Activated effector memory CD4-positive, alpha-beta T cell treated with anti-CD3 and anti-CD28 coated beads, Interleukin-2, amount 50 U/mL, for 16 hours (primary cell): ENCODE measurements at places on chromosomes 13 and 19.
A peak's percentile ranks its signal among the peaks of the same experiment; 100 is the strongest.

GRCh38 chr13:113836768-113837559 lies 26.9 kb downstream of the GAS6 start:
- no peak for DNase-seq

GRCh38 chr19:45097776-45098520 lies 5.0 kb downstream of the PPP1R37 start:
- no peak for DNase-seq

- DNase-seq: no peak
Measured at GRCh38 chr19:30406220-30407067, 34.3 kb downstream of the ZNF536 start.

GRCh38 chr13:77898097-77898496 lies 20.5 kb downstream of the EDNRB start:
- DNase-seq: no peak

DNA sequence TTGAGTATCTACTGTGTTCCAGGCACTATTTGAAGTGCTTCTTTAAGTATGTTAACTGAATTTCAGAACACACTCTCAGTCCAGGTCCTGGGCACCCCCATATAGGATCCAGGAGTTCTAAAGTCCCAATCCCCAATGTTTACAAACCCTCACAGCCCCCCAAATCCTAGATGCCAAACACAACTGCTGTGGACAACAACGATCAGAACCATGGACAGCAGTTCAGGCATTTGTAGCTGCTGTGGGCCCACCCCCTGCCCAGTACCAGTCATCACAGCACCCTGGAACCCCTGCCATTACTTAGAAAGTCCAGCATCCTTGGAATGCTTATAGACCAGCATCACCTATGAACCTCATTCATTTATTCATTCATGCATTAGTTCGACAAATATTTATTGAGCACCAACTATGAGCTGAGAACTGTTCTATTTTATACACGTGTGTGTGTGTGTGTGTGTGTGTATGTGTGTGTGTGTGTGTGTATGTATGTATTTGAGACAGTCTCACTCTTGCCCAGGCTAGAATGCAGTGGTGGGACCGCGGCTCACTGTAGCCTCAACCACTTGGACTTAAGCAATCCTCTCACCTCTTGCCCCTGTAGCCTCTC lies 19.3 kb upstream of the SDHAF1 start:
- DNase-seq: no peak

DNA sequence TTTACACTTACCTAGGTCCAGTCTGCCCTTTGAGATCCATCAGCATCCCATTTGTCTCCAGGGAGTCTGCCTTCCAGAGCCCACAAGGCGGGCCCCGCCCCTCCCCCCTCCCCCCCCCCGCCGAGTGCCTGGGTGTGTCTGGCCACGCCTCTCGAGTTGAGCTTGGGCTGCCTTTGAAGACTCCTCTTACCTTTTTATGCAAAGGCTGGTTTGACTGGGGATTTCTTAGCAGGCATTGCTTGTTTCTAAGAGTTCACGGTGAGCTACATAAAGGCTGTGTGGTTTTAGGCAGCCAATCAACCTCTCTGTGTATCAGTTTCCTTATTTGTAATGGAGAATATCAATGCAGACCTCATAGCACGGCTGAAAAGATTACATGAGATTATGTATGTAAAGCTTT lies 11.3 kb downstream of the GPR12 start:
- DNase-seq: no peak

GRCh38 chr13:107730813-107731212 lies 484.5 kb downstream of the LIG4 start:
- DNase-seq: no peak

DNA sequence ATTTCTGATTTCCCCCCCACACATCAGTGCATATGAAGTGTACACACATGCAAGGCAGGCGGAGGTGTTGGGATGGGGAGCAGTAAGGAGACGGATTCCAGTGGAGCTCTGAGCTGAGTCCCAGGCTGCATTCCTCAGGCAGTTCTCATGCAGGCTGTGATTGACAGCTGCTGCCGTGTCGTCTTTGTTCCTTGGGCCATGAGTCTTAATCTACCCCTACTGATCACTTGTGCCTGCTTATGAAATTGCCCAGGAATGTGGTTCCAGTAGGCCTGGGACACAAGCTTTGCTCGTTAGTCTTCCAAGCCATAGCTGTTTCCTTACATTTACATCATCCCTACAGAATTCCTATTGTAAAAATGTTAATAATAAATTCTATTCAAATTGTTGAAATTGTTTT lies 1241.9 kb downstream of the UQCRFS1 start:
- DNase-seq: no peak

DNA sequence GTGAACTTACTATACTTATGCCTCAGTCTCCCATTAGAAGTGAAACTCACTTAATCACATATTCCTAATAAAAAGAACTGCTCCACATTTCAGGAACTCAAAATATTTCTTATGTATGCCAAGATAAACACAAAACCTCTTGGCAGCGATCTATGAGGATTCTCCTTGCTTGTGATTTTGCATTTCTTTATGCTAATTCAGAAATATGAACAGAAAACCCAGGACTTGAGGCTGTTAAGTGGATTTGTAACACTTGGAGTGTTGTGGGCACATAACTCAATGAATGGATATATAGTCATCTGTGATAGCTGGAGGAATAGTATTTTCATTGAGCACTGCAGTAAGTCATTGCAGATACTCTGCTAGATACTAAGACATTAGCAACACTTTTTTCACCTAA lies 5.6 kb upstream of the KATNAL1 start:
- no peak for DNase-seq

- no peak for DNase-seq
Measured at GRCh38 chr19:3049089-3049488, 13.2 kb downstream of the TLE5 start.

DNA sequence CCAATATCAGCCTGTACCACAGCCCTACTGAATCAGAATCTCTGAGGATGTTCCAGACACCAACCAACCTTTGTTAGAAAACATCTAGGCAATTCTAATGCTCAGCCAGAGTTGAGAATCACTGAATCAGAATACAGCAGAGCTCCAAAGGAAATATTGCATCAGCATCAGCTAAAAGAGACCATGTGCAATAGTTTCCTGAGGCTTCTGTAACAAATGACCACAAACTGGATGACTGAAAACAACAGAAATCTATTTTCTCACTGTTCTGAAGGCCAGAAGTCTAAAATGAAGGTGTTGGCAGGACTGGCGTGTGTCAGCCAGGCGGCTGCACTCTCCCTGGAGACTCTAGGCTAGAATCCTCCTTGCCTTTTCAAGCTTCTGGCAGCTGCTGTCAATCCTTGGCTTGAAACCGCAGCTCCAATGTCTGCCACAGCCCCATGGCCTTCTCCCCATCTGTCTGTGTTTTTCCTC lies 1.2 kb upstream of the DCT start:
- DNase-seq: no peak

GRCh38 chr13:31174018-31174417 lies 12.3 kb upstream of the HSPH1 start:
- no peak for DNase-seq

- no peak for DNase-seq
Measured at GRCh38 chr13:101965096-101965495, 436.8 kb downstream of the FGF14 start.

GRCh38 chr19:5952193-5953029 lies 25.5 kb downstream of the RANBP3 start:
- DNase-seq: no peak

- DNase-seq: peak; percentile 75
Measured at GRCh38 chr19:17522988-17523872, 11.8 kb downstream of the PGLS start.

DNA sequence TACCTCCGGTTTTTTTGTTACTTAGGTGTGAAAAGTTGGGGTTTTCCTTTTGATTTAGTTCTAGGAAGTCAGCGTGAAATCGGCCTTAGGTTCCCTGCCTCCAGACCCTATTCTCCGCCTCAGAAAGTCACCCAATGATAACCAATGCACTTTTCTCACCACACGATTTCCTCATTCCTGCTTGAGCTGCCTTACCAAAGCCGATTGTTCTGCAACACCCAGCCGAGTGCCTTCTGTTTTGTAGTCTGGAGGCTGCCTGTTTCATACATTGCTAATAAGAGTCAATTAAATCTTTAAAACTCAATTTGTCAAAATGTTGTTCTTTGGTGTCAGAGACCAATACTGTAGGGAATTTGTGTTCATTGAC lies 39.7 kb downstream of the GJA3 start:
- no peak for DNase-seq

- DNase-seq: no peak
Measured at GRCh38 chr13:110841406-110841805, 73.5 kb downstream of the ANKRD10 start.

DNA sequence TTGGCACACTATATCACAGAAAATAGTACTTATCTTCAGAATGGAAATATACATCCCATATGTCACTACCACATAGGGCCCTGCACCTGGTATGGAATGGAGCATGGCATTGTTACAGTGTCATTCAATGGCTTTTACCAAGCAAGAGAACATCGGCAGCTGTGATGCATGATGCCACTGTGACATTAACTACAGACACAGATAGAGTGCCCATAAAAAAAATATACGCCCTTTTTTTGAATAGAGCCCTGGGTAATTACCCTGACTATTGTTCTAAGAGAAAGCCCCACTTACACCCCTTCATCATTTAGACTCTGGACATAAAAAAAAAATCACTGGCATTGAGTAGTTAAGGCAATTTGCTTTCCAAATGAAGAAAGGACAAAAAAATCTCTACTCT lies 320.3 kb downstream of the DNAJC15 start:
- no peak for DNase-seq

DNA sequence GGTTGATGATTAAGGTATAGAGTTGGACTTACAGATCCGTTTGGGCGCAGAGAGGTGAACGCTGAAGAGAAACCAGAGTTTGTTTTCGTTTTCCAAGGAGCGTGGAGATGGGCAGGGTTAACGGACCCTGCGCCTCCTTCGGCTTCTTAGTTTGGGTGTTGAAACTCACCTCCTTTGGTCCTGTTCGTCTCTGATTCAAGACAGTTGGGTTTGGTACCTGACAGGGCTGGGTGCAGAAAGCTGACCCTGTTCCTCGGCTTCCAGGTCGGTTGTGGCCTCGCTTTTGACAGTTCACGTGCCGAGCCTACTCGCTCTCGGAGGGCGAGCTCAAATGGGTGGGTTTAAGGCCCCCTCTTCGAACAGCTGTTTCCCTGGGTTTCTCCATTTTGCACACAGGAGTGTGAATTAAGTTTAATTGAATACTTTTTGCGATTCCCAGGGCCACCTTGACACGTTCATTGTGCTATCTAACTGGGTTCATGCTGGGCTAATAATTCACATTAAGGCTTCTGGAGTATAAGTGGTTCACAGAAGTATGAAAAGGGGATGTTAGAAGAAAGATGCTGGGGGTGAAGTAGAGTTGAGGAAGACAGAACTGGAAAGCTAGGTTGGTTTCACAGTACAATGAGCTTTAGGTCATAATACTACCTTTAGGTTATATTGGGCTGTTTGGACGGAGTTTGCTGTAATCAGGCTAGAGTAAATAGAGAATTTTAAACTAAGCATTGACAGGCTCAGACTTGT lies 638 bp downstream of the USPL1 start:
- peak; percentile 77 for DNase-seq

GRCh38 chr13:112207129-112207528 lies 140.2 kb downstream of the SOX1 start:
- DNase-seq: no peak

DNA sequence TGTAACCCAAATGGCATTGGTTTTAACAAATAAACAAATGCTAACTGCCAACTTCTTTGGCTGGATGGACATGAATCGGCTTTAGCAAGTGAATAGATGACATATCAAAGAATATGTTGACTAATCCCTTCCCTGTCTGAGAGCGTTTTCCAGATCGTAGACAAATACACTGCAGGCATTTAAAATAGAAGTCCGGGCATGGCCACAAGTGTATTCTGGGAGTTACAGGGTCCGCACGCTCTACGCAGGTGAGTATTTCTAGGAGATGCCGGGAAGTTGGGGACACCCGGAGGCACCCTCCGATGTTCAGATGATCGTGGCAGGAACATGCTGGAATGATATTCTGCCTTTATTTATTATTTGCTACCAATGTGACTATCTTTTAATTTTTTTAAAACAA lies 53.2 kb upstream of the ZNF536 start:
- no peak for DNase-seq

GRCh38 chr13:22562116-22562515 lies 618.7 kb upstream of the SGCG start:
- DNase-seq: no peak

DNA sequence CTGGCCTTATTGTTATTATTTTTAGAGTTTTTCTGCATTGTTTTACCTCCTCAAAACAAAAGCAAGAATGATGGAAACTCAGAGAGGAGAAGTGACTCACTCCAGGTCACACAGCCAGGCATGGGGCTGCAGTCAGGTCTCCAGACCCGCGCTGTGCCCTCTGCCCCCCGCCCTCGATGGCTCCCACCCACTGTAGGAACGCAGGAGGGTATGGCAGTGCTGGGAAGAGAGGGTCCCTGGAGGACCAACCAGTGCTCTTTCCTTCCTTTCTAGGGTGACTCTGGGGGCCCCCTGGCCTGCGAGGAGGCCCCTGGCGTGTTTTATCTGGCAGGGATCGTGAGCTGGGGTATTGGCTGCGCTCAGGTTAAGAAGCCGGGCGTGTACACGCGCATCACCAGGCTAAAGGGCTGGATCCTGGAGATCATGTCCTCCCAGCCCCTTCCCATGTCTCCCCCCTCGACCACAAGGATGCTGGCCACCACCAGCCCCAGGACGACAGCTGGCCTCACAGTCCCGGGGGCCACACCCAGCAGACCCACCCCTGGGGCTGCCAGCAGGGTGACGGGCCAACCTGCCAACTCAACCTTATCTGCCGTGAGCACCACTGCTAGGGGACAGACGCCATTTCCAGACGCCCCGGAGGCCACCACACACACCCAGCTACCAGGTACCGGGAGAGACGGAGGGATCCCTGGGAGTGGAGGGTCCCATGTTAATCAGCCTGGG lies 5.6 kb downstream of the TIMM13 start:
- no peak for DNase-seq

DNA sequence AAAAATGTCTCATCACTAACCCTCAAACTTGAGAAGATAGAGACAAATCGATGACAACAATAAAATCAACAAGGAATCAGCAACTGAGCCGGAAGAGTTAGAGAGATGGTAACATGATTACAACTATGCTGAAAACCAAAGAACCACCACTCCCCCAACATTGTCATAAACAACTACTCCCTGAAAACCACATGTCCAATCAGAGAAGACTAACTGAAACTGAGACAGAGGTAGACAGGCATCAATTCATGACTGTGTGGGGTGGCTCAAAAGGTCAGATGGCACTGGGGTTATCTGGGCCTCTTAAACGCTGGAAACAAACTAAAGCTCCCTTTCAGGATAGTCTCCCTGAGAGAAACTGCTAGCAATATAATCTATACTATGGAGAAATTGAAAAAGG lies 488.8 kb downstream of the KCTD12 start:
- DNase-seq: no peak

- no peak for DNase-seq
Measured at GRCh38 chr13:97300871-97301270, 78.7 kb downstream of the MBNL2 start.

DNA sequence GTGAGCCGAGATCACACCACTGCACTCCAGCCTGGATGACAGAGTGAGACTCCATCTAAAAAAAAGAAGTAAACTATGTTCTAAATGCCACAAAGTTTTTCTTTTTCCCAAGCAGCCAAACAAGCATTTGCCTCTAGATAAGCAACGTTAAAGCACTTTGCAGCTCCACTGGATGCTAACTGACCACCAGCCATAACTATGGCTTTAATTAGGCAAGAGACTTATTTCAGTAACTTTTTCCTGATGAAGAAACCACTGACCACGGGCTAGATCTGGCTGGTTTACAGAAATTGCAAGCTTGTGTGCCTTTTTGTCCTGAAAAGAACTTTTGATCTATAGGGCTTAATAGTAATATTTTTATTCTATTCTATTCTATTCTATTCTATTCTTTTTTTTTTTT lies 22.1 kb downstream of the CD70 start:
- DNase-seq: no peak

- DNase-seq: peak; percentile 63
Measured at GRCh38 chr19:16208064-16208759, 10.5 kb downstream of the AP1M1 start.
